ENCODE measurements at places on chromosomes 1 and 21.
A peak's percentile ranks its signal among the peaks of the same experiment; 100 is the strongest.

- DNase-seq, result no peak
Observed at GRCh38 chr1:236522937-236523703, 662 bp upstream of the LGALS8 start.

DNA sequence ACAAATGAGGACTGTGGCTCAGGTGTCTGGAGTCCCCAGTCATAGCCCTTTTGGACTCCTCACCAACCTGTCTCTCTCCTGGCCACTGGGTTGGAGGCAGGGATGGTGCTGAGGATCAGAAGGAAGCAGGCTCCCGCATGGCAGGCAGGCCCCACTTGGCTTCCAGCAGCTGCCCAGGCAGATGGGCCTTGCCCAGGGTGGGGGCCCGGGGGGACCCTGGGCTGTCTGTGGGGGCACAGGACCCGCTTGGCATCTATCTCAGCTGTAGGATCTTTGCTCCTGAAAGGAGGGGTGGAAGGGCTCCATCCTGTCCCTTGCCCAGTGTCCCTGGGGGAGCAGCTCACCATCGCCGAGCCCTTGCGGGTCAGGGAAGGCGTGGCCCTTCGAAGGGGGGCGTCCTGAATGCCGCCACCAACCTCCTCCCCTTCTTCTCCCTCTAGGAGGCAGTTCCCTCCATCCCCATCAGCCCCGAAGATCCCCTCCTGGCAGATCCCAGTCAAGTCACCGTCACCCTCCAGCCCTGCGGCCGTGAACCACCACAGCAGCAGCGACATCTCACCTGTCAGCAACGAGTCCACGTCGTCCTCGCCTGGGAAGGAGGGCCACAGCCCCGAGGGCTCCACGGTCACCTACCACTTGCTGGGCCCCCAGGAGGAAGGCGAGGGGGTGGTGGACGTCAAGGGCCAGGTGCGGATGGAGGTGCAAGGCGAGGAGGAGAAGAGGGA lies 154.5 kb downstream of the PEX14 start:
- no peak for DNase-seq

GRCh38 chr1:89842567-89843272 lies 21.9 kb downstream of the LRRC8D start:
- DNase-seq, result peak; percentile 46

- DNase-seq, result no peak
Observed at GRCh38 chr1:7233237-7233540, 447.9 kb downstream of the CAMTA1 start.

GRCh38 chr1:241829468-241829867 lies 18.5 kb upstream of the EXO1 start:
- no peak for DNase-seq

GRCh38 chr1:171711643-171712042 lies 30.2 kb downstream of the VAMP4 start:
- no peak for DNase-seq

DNA sequence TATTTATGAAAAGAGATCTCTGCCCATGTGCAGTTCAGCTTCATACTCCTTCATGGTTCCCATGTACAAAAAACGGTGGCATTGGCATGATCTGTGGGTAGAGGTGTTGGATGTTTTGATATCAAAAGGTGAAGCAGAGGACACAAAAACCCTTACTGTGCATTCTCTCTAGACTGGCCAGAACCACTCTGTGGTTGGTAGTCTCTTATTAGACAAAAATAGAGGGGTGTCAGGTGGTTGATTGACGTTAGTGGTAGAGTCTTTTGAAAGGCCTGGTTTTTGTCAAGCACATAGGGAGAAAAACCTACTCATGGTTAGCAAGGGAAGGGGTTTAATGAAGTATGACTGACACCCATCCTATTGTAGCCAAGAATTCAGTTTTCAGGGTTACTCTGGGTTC lies 400.0 kb upstream of the TMPRSS15 start:
- DNase-seq, result no peak

DNA sequence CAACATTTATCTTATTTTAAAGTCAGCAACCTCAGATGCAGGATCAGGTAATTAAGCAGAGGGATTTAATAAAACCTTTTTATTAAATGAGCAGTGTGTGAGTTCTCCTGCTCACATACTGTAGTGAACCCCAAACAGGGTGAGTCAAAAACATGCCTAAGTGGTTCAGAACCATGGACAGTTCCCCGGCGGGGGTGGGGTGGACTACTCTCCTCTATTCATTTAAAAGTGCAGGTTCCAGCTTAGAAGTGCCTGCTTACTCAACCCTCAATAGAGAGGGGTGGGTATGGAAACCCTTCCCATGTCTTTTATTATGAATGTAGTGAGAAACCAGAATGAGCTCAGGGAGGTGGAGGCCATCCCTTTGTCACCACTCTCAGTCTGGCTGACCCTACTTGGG lies 397.9 kb downstream of the HHAT start:
- DNase-seq, result peak; percentile 15

GRCh38 chr1:53482441-53483153 lies 23.4 kb downstream of the DMRTB1 start:
- DNase-seq, result no peak

DNA sequence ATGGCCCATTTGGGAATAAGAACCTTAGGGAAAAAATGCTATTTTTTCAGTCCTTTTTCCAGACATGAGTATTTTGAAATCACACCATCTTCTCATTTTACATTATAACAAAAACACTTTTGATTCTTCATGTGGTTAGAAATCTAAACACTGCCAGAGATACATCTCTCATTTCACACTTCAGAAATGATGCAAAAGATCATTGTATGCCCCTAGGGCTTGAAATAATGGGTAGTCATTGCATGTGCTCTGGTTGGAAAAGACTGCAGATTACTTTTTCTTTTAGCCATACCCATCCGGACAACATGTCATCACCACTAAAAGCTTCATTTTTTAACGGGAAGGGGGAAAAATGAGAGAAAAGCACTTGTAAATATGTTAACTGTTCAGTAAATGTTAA lies 1152.2 kb upstream of the ADGRL4 start:
- no peak for DNase-seq

- DNase-seq, result no peak
Observed at GRCh38 chr1:2431103-2431502, 18.7 kb upstream of the PEX10 start.

GRCh38 chr1:39189592-39190041 lies 14.9 kb upstream of the MACF1 start:
- DNase-seq, result no peak

- no peak for DNase-seq
Observed at GRCh38 chr21:40901691-40902090, 54.7 kb upstream of the DSCAM start.

- no peak for DNase-seq
Observed at GRCh38 chr1:227855687-227856086, 40.2 kb downstream of the PRSS38 start.

GRCh38 chr1:94597701-94598100 lies 56.1 kb upstream of the F3 start:
- peak; percentile 23 for DNase-seq

DNA sequence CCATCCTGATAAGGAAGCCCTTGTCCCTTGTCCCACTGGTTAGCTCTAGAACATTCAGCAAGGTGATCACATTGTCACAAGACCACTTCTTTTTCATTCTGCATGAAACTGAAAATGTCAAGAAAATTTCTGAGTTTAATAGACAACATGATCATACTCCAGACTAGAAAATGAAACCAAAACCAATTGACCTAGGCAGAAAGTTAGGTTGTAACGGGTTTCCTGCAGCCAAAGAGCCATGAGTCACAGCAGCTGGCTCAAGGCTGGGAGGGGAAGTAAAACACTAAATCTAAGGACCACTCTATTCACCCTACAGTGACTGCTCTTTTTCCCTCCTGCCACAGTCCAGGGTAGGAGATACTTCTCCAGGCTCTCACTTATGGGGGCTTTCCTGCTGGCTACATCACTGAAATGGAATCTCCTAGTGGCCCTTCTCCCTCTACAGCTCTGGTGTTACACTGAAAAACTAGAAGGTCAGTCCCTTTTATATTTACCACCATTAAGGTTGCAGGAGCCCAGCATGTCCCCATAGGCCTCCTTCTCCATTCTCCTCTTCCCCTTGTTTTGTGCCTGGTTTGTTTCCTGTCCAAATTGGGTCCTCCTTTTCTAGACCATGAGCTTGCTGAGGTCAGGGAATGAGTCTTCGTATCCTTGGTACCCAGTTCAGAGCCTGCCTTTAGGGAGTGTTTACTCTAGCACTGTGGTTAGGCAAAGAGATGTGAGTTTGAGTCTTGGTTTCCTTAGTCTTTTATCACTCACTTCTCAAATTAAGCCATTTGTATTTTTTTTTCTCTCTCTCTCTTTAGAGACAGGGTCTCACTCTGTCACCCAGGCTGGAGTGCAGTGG lies 236.5 kb upstream of the JUN start:
- peak; percentile 72 for DNase-seq

GRCh38 chr1:29901624-29902325 lies 665.5 kb downstream of the PTPRU start:
- no peak for DNase-seq

GRCh38 chr1:230230948-230231773 lies 164.1 kb downstream of the GALNT2 start:
- DNase-seq, result no peak

GRCh38 chr1:29973406-29973805 lies 737.1 kb downstream of the PTPRU start:
- no peak for DNase-seq

GRCh38 chr1:161076410-161076809 lies 6.7 kb upstream of the ARHGAP30 start:
- no peak for DNase-seq

DNA sequence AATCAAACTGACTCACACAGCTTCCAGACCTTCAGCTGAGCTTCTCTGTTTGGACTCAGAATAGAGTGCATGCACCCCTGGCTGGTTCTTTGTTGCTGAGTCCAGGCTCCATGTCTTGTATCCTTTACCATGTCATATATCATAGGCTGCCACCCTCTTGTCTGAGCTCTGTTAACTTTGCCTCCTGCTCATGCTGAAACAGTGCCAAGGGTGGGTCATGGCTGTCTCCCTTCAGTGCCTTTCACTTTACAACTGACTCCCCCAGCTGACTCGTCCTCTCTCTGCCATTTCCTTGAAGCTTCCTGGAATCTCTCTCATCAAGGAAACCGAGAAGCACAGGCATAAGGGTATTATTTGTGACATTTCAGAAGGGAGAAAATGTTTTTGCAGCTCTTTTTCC lies 885.3 kb downstream of the TTLL7 start:
- DNase-seq, result no peak

DNA sequence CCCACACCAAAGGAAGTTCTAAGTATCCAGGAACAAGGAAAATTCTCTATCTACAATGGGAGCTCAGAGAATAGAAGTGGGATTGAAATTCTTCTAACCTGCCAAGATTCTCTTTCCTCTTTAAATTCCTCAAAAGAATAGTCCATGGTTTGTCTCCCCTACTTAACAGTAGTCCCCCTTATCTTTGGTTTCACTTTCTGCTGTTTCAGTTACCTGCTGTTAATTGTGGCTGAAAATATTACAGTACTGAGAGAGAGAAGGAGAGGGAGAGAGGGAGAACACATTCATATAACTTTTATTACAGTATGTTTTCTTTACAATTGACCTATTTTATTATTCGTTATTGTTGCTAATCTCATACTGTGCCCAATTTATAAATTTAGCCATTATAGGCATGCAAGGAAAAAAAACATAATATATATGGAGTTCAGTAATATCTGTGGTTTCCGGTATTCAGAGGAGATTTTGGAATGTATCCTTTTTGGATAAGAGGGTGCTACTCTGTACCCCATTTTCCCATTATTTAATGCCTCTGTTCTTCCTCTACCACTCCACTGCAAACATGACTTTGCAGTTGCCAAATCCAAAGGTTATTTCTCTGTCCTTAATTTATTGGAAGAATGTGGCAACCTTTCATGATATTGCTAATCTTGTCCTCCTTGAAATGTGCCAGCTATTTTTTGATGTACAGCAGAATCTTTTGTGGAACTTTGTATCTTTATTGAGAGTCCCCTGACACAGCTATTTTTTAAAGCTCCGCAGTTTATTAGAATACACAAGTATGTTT lies 68.0 kb downstream of the USP25 start:
- no peak for DNase-seq

DNA sequence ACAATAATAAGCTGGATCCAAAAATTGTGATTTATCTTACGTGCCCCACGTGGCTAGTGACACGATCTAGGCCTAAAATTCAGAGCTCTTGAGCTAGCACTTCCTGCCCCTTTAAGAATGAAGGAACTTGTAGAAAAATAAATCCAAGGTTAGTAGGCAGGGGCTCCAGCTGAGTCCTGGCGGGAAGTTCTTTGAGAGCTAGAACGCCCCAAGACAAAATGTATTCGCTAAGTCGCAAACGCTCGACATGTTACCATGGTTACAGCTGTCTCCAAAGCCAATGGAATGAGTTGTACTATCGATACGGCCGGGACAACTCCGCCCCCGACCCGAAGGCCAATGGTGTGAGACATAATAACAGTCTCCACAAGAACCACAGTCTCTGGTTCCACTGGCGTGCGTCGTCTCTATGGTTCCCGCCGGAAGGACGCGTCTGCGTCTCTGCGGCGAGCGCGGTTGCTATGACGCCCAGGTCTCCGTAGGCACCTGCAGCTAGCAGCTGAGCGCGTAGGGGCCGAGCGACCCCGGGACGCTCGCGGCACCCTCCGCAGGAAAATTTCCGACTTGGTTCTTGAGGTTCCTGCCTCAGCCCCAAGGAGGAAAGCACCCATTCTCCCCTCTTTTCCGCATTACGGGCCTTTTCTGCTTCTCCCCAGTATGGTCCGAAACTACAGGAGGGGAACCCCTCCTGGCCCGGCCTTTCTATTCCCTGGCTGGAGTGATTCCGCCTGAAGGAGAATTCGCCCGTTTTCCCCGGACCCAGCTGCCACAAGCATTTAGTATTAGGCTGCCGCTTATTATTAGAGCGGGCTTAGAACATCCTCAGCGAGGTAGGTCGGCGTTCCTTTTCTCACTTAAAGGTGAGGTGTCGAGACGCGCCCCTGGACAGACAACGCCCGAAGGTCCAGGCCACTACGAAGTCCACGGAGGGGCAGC lies at the start of gene CCDC30:
CCDC30 (plus strand) TSS at position 459 of the 936 bp plus-strand sequence. CDS start 17,266 bp downstream, outside the sequence.
- peak; percentile 99 for DNase-seq

GRCh38 chr1:235663628-235664027 lies 14.0 kb upstream of the GNG4 start:
- DNase-seq, result no peak

- DNase-seq, result no peak
Observed at GRCh38 chr1:31957701-31958674, 19.8 kb upstream of the PTP4A2 start.

GRCh38 chr1:21012937-21013336 lies 163.8 kb downstream of the EIF4G3 start:
- DNase-seq, result peak; percentile 37

- peak; percentile 4 for DNase-seq
Observed at GRCh38 chr1:195415584-195415983, 1192.7 kb downstream of the KCNT2 start.

DNA sequence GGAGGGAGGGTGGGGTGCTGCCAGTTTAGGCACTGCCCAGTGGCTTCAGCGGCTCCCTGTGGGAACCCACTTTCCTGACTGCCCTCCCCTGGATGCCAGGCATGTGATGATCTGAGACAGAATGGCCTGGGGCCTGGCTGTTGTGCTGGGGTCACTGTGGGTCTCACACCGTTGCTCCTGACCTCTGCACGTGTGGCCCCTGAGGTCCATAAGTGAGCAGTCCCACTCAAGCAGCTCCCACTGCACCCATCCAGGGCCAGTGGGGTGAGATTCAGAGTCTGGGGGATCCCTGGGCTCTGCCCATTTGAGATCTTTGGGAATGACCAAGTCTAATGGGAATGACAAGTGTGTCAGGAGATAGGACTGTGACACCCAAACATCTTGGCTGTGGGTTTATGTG lies 18.0 kb downstream of the PODN start:
- no peak for DNase-seq

Measured in GM03348 (cell line).